ENCODE measurements at places on chromosomes 16 and 17. TPM values are rescaled to one million over a fixed set of nuclear protein-coding genes. Genes with fewer than 3 reads are reported as not detected.

Gene CPHXL2
- not detected for total RNA-seq

Gene ABCA6
- 0.15 TPM for total RNA-seq

Gene SDR42E2
- 3.5 TPM for total RNA-seq

Gene ATP2C2
- total RNA-seq: not detected

Gene TSPOAP1
- 47.4 TPM for total RNA-seq

Gene ANKRD40CL
- not detected for total RNA-seq

Gene TPSAB1
- not detected for total RNA-seq

GRCh38 chr17:18018411-18018921 is 20.5 kb downstream of the ATPAF2 start:
- no peak for DNase-seq

DNA sequence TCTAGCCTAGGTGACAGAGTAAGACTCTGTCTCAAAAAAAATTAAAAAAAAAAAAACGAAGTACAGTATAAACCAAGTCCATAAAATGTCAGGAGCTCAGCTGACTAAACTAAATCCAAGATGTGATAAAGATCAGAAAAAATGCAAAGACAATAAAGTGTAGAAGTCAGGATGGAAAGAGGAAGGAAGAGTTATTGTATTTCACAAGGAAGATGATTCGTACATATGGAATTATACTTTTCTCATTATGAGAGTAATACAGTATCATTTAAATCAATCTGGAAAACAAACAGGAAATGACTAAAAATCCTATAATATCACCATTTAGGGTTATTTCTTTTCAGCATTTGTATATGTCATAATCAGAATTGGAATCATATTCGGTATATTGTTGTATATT is 11.4 kb upstream of the APOH start:
- DNase-seq: no peak

- DNase-seq: no peak
Measured at GRCh38 chr16:72240466-72240865, 68.5 kb upstream of the PMFBP1 start.

DNA sequence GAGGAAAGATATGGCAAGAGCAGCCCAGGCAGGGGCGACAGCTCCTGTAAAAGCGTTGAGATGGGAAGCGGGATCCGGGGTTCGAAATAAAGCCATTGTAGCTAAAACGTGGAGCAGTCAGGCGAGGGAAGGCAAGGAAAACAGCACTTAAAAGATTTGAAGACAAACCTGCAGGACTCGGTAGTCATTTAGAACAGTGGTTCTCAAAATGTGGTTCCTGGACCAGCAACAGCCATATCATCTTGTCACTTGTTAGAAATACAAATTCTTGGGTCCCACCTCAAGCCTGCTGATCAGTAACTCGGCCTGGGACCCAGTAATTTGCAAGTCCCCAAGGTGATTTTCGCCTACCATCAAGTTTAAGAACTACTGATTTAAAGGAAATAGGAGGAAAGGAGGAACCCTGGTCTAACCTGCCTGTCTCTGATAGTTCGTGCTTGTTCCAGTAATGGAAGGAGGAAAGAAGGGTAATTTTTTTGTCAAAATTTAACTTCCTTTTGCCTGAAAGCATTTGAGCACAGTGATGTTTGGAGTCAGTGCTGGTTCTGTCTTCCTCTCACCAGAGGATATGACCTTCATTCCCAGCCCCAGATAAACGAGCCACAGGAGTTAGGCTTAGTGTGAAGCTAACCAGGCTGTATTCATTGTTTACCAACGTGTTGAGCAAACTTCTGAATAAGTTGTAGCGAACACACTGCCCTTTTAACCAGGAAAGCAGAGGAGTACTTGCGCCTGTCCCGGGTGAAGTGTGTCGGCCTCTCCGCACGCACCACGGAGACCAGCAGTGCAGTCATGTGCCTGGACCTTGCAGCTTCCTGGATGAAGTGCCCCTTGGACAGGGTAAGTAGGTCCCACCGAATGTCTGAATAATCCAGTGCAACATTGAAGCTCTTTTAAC is 1.1 kb downstream of the ORC6 start:
- DNase-seq: no peak

DNA sequence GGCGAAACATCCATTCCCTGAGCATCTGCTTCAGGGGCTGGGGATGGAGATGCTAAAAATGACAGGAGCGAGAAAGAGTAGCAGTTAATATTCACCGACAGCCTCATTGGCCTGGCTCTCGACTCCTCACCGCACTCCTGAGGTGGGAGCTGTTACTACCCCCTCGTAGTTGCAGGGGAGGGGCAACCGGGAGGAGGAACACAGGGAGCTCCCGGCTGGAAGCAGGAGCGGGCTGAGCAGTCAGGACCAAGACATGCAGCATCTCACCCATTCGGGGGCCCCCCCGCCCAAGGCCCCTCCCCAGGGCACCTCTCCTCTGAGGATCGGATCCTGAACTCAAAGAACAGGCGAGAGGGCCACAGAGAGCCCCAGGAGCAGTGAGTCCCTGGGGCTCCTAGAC is 4.5 kb upstream of the ACSF3 start:
- DNase-seq: no peak

DNA sequence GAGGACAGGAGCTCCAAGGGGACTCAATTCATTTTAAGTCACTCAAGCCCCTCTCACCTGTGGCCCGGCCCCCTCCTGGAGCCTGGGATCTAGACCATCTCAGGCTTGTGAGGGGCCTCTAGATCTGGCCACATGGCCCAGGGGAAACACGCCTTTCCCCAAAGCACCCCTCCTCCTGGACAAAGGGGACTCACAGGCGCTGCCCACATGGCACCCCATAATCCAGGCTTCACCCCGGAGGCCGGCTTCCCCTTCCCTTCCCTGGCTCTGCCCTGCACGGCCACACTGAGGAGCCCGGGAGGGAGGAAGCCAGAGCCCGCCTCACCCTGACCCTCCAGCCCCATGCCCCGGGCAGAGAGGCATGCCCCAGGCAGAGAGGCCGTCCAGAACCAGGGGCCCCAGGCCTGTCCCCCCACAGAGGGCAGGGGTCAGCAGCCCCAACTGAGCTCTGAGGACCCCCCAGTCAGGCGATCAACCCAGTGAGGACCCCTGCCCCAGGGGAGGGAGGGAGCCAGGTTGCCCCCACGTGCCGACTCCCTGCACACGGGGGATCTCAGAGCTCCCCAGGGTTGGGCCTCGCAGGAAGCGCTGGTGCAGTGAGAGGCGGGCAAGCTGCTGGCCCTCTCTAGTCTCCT is 10.9 kb downstream of the HS3ST6 start:
- DNase-seq: no peak

DNA sequence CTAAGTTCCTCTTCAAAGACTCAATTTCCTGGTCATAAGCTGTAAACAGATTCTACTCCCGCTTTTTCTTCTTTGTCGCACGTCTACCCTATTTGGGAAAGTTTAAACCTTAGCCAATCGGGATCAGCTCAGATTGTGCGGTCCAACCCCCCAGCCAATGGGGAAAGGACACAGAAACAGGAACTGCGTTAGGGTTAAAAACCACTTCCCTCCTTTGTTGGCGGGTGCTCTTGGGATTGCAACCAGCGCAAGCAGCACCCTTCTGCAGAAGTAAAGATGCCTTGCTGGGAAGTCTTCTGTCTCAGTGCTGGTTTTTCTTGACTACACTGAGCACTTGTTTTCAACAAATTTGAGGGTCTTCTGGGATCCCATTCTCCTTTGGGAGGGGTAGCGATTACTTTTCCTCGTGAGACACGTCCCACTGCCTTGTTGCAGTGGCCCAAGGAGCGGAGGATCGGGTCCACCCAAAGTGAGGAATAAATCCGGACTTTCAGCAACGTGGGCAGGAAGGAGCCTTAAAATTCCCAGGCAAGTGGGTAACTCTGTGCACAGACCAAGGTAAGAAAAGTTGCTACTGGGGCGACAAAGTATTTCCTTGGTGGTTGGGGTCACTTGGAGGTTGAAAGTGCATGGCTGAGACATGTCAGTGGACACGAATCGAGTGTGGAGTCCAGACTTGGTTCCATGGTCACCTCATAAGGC is 1.0 kb upstream of the YPEL3 start:
- DNase-seq: no peak

DNA sequence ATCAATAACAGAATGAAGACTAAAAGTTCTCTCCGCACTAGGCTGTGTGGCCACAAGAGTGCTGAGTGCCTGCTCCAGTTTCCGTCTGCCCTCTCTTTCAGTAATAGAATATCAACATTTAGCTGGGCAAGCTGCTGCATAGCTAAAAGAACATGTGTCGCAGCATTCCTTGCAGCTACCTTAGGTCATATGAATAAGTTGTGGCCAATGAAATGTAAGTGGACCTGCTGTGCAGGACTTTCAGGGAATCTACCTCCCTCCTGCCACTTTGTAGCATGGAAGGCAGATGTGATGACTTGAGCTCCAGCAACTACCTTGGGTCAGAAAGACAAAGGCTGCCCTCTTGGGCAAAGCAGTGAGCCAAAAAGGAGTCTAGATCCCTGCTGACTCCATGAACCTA is 25.4 kb downstream of the SLC39A11 start:
- no peak for DNase-seq

GRCh38 chr17:31596382-31597323 is 205.2 kb downstream of the RAB11FIP4 start:
- no peak for DNase-seq

- no peak for DNase-seq
Measured at GRCh38 chr17:17462048-17462824, 14.6 kb upstream of the MED9 start.

- DNase-seq: no peak
Measured at GRCh38 chr17:79515646-79516571, 94.9 kb downstream of the RBFOX3 start.

- DNase-seq: no peak
Measured at GRCh38 chr17:66364508-66364907, 62.1 kb downstream of the PRKCA start.

DNA sequence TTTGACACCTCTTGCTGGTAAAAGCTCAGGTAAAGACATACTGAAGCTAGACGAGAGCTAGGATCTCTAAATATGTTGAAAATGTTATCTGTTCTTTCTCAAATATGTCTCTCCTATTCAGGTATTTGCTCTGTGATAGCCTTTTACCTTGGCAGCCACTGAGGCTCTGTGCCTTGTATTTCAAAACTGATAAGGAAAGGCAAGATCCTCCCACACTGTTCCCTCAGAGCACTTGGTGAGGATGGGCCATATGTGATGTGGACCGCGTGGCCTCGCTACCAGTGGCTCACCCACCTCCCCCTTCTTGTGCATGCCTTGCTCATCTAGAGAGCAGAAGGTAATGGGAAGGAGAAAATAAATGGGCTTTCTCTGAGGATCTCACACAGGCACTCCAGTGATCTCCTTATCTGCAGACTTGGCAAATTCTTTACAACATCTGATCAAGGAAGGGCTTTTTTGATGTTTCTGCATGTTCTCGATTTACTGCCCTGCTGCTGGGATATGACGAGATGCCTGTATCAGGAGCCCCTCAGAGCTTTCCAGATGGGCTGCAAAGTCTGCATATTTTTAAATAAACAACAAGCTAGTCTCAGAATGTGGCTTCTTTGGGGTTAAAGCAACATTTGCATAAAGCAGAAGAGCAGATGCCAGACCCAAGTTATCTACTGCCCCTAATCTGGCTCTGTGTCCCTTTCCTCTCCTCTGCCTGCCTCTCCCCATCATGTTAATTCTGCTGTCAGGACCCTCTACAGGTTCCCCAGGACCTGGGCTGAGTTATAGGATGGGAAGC is 16.9 kb downstream of the HOXB1 start:
- no peak for DNase-seq

GRCh38 chr17:82396601-82397435 is 21.3 kb upstream of the HEXD start:
- no peak for DNase-seq

GRCh38 chr17:39603304-39604016 is 4.3 kb downstream of the NEUROD2 start:
- no peak for DNase-seq

DNA sequence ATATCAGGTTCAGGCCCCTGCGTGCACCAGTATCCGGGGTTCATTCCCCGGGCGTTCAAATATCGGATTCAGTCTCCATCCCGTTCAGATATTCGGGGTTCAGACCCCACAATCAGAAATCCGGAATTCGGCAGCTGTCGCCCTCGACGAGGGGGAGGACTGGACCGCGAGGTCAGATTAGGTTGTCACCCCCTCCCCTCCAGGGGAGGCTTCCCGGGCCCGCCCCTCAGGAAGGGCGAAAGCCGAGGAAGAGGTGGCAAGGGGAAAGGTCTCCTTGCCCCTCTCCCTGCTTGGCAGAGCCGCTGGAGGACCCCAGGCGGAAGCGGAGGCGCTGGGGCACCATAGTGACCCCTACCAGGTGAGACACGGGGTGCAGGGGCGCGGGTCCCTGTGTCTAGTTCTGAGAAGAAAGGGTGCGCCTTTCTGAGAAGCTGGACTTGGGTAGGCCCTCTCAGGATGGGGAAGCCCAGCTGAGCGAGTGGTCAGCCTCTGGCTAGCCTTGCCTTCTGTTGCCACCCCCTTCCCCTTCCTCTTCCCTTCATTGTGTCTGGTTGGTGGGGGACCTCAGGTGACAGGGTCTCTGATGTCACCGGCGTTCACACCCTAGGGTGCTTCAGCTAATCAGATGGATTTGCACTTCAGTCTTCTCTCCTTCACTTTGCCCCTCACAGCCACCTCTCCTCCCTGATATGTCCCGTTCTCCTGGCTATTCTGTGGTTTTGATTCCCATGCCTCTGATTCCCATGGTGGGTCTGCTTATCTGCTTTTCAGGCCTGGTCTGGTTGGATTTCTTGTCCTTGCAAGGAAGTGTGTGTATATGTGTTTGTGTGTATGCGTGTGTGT is 844 bp downstream of the TAOK2 start:
- peak; percentile 46 for DNase-seq

- no peak for DNase-seq
Measured at GRCh38 chr17:13230350-13231264, 212.8 kb upstream of the ELAC2 start.

GRCh38 chr16:9135797-9136196 is 44.4 kb downstream of the HAPSTR1 start:
- DNase-seq: no peak

GRCh38 chr16:12340151-12340733 is 363.7 kb downstream of the SNX29 start:
- DNase-seq: no peak

- DNase-seq: no peak
Measured at GRCh38 chr16:85031451-85031850, 3.9 kb downstream of the KIAA0513 start.

GRCh38 chr16:70684146-70685060 is 1.4 kb downstream of the MTSS2 start:
- DNase-seq: no peak

- no peak for DNase-seq
Measured at GRCh38 chr16:24125214-24125613, 130.9 kb upstream of the CACNG3 start.
